ENCODE measurements at places on chromosomes 3 and 15.
A peak's percentile ranks its signal among the peaks of the same experiment; 100 is the strongest.

DNA sequence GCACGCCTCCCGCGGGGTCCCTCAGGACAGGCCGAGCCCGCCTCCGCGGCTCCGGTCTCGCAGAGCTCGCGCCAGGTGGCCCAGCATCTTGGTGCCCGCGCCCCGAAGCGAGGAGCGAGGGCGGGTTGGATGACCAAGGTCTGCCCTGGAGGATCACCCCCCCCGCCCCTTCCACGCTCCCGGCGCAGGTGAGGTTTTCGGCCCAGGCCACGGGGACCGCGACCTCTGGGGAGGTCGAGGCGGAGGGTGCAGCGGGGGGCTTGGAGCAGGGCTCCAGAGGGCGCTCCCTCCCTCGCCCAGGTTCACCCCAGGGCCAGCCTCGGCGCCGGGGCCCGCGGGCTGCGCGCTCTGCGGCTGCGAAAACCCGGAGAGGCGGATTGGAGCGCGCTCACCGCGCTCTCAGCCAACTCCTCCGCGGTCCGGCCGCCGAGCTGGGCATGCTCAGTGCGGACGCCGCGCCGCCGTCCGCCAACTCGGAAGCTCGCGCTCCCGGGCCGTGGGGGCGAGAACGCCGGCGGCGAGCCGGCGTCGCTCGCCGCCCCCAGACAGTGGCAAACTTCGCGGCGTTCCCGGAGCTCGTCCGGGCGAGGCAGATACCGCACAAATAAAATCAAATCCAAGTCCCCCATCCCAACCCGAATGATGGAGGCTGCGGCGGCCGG is at the start of gene MED12L:
MED12L (plus strand) TSS at position 438 of the 662 bp plus-strand sequence. CDS start 1,263 bp downstream, outside the sequence.
- DNase-seq, result peak; percentile 80

- no peak for DNase-seq
Measured at GRCh38 chr3:23219552-23219951, 16.4 kb downstream of the UBE2E2 start.

DNA sequence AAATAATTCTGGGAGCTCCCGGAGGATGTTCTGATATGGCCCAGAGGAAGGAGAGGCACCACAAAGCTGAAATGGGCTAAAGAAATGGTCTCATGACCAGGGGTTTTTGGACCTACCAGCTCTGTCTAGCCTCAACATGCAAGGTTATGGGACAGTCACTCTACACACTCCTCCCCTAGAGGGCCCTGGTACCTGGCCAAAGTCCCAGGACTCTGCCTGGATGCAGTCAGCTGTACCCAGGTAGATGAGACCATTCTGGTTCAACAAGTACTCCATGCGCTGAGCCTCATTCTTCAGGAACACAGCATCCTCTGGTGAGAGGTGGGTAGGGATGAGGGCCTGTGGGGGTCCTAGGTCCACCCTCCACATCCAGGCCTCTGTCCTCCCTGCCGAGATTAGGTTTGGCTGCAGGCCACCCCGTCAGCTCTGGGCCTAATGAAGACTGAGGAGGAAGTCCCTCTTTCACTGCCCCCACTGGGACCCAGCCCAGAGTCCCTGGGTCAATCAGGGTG is 9.5 kb downstream of the EPB42 start:
- DNase-seq, result no peak

- no peak for DNase-seq
Measured at GRCh38 chr15:82986442-82986780, 401 bp downstream of the RAMAC start.

DNA sequence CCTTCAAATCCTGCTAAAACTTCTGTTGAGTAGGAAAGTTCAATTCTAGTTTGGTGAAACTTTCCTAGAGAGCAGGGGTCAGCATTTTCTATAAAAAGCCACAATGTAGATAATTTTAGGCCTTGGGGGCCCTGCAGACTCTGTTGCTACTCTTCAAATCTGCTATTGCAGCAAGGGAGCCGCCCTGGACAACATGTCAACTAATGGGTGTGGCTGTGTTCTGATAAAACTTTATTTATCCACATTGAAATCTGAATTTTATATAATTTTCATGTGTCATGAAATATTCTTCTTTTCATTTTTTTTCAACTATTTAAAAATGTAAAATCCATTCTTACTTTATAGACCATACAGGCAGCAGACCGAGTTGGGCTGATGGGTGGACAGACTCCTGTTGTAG is 67.4 kb upstream of the SAMMSON start:
- no peak for DNase-seq

- no peak for DNase-seq
Measured at GRCh38 chr15:66679061-66679656, 22.9 kb upstream of the SMAD6 start.

DNA sequence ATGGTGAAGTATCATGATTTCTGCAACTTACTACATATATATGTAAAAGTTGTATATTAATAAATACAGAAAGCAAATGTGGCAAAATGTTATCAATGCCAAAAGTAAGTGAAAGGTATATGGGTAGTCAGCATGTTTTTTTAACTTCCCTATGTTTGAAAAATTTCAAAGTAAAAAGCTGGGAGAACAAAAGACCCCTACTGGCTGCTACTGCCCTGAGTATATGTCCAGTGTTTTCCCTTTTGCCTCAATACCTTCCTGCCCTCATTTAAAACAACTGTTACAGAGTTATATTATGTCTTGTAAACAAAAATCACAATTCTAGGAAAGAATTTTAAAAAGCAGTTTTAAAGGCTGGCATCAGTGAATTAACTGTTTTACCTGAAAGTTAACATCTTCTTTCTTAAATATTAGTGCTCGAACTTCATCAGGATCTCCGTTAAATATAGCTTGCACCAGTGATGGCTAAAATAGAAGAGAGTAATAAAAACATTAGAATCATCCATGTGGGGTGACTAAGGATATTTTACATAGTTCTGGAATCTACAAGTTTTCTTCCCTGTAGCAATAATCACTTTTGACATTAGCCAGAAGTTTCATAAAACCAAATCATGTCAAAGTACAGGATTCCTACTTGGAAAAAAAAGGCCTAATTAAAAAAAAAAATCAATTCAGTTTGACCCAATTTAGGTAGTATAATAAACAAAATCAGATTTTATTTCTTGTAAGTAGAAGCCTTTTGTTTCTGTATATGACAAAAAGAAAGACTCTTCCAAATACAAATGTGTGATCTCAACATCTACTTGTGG is 2.7 kb downstream of the ANKRD28 start:
- DNase-seq, result no peak

- peak; percentile 38 for DNase-seq
Measured at GRCh38 chr3:48614044-48614443, 4.6 kb upstream of the UQCRC1 start.
